Head of caudate nucleus (tissue), 42 donors: ENCODE measurements at places on chromosomes 5 and 9.

DNA sequence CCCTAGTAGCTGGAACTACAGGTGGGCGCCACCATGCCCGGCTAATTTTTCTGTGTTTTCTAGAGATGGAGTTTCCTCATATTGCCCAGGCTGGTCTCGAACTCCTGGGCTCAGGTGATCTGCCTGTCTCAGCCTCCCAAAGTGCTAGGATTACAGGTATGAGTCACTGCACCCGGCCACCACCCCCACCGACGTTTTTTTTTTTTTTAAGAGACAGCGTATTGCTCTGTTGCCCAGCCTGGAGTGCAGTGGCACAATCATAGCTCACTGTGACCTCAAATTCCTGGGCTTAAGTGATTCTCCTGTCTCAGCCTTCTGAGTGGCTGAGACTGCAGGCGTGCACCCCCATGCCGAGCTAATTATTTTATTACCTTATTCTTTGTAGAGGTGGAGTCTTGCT is 38.2 kb downstream of the WDR70 start:
- no peak for DNase-seq

GRCh38 chr9:106891286-106891685 is 28.3 kb downstream of the ZNF462 start:
- no peak for DNase-seq

GRCh38 chr9:136564379-136564988 is 18.6 kb upstream of the NOTCH1 start:
- no peak for DNase-seq

GRCh38 chr5:127517110-127517479 is 345 bp upstream of the PRRC1 start:
- DNase-seq, result no peak

- DNase-seq, result no peak
Measured at GRCh38 chr9:121886759-121887485, 206.2 kb downstream of the TTLL11 start.

DNA sequence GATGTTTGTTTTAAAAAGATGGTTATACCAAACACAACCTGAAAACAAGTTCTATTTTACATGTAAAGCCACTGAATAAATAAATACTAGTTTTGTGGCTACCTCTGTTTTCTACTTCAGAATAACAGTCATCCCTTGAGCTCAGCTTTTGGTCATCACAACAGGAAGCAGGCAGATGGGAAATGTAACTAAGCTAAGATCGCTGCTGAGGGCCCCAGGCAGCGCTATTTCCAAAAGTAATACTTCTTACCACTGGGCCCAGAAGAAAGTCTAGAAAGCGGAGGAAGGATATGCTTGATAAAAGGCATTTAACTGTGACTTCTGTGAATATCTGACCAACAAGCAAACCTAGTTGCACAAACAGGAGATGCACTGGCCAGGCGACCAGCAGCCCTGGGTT is 61.4 kb downstream of the SERINC5 start:
- DNase-seq, result no peak

- DNase-seq, result no peak
Measured at GRCh38 chr5:68432682-68433081, 217.1 kb downstream of the PIK3R1 start.

DNA sequence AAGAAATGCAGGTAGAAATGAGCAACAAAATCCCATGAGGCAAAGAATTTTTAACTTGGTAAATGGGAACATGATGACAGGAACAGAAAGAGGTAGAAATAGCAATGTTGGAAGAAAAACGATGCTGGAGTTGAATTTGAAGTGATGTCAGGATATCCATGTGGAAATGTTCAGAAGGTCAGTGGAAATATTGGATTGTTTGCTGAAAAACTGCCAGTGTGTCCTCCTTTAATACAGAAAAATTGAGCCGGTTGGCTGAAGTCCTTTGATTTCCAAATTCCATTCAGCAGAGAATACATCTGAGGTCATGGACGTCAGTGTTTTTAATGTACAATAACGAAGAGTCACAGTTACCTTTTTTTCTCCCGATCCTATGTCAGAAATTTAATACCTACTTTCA is 110.0 kb upstream of the DMAC1 start:
- DNase-seq, result no peak

- DNase-seq, result no peak
Measured at GRCh38 chr9:109923471-109923760, 143.4 kb downstream of the PALM2AKAP2 start.

DNA sequence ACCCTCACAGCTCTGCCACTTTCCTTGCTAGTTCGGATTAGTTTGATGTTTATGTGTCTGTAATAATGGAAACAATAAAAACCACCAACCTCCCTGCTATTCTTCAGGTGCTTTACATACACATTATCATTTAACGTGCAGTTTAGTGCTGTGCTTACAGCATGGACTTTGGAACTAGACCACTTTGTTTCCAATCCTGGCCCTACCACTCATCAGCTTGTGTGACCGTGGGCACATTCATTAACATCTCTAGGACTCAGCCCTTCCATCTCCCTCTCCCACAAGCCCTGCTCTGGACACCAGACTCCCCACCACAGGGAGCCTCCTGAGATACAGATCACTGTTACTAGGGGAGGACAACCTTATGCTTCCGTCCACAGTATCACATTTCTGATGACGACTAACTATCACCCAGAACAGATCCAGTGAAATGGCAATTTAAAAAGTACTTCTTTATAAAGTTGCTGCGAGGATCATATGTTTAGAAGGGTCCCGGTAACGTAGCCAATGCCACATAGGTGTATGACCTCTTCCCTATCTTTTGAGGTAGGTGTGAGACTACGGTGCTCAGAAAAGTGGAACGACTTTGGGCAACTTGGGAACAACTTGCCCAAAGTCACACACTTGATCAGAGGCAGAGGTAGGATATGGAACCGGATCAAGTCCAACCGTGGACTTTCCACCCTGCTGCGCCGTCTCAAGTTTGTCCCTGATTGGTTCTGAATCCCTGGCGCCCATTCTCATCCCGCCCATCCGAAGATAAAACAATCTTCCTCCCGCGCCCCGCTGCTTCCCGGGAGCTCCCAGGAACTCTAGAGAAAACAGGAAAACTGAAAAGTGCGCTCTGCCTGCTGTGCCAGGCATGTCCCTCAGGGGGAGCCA is 132.4 kb upstream of the NIPBL start:
- no peak for DNase-seq
